ENCODE measurements at places on chromosomes 16 and 17.

DNA sequence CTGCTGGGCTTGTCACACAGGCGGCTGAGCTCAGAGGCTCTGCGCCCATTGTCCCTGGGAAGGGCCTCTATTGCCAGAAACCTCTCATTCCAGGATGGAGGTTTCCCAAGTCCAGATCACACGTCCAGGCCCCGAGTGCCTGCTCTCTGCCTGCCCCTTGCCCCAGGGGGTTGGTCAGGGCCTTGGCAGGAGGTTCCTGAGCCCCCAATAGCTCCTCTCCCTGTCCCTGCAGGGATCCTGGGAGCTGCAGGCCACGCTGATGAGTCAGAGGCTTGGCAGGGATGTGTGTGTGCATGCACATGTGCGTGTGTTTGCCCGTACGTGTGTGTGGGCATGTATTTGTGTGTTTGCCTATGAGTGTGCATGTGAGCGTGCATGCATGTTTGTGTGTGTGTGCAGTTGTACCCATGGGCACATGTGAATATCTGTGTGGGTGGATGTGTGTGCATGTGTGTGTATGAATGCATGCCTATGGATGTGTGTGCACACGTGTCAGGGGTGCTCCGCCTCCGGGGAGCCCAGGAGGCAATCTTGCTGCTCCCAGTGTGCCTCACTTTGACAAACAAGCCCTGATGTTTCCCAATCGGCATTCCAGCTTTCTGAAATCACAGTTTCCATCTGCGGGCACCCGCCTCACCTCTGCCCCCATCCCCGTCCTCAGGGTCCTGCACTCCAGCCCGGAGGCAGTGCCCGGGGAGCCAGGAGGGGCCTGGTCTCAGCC is 98.4 kb upstream of the GSE1 start:
- no peak for DNase-seq

DNA sequence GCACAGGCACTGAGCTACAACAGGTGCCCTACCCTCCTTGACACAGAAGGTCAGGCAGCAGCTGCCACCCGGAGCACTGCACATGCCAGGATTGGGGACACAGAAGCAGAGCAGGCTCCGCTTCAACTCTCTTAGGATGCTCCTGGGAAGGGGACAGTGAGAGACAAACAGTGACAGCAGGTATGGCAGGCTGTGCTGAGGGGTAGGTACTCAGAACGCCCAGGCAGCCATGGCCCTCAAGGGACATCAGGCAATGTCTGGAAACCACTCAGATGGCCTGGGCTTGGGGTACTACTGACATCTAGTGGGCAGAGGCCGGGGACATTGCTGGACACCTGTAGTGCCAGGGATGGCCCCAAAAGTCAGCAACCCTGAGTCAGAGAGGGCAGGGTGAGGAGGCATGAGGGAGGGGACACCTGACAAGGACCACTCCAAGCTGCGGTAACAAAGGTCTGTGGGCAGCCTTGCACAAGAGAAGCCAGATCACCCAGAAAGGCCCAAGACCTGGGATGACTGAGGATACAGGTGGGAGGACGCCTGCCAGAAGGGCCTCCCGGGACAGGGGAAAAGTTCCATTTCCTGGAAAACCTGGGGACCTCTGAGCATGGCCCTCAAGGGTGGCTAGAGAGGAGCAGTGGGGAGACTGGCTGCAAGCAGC is 21.2 kb downstream of the PEMT start:
- no peak for DNase-seq

DNA sequence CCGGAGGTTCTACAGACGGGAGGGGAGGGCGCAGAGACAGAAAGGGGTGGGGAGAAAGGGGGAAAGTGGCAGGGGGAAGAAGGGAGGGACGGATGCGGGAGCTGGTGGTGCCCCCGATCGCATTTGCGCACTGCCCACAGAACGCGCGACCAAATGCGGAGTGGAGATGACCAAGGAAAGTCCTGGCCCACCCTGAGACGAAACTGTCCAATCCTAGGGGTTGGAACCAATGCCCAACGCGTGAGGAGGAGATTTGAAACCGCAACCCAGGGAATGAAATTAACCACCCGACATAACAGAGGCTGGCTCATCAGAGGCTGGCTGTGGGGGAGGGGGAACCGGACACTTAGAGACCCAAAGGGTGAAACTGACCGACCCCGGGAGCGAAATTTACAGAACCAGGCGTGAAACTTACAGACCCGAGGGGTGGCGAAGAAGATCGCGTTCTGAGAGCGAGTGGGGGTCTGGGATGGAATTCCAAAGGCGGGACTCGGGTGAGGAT is 1.4 kb downstream of the HES7 start:
- no peak for DNase-seq

- no peak for DNase-seq
Measured at GRCh38 chr17:29560316-29560715, 6.5 kb downstream of the ABHD15 start.
